Eye (tissue), 1 donor: ENCODE measurements at places on chromosomes 2 and 18.

DNA sequence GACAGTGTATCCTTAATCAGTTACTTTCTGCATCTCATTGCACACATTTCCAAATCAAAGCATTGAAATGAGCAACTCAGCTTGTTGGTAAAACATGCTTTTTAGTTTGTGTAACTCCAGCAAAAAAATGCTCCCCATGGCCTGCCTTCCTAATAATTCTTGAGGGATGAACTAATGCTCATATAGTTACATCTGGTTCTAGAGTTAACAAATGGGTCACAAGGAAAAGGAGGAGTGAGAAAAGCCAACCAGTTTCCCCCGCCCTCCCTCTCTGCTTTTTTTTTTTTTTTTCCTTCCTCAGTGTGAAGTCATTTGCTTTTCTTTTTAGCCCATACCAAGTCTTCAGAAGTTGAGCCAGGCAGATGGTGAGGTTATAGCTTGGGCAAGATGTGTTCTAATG lies 231.7 kb downstream of the MTX2 start:
- no peak for DNase-seq

DNA sequence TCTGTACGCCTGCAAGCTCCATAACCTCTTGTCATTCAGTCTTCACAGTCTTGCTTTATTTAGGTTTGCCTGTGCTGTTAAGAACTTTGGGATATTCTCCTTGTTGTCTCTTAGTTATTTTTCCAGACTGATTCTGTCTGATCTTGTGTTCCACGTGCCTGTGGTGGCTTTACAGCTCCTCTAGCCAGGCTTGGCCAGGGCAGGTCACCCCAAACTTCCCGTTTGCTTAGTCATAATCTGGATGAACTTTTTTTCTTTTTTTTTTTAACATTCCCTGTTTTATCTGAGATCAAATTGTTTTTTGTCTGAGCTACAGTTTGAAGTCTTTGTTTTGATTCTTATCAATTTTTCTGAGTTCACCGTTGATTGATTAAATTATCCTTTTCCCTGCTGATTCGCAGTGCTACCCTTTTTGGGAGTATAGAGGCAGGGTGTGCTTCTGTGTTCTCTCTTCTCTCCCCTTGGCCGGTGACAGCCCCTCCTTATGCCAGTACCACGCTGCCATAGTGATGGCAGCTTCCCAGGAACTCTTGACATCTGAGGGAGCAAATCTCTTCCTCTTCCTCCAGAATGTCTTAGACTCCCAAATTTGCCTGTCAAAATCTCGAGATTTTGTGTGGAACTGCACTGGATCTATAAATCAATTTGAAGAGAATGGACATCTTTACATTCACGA lies 2.5 kb downstream of the SP100 start:
- DNase-seq = no peak

DNA sequence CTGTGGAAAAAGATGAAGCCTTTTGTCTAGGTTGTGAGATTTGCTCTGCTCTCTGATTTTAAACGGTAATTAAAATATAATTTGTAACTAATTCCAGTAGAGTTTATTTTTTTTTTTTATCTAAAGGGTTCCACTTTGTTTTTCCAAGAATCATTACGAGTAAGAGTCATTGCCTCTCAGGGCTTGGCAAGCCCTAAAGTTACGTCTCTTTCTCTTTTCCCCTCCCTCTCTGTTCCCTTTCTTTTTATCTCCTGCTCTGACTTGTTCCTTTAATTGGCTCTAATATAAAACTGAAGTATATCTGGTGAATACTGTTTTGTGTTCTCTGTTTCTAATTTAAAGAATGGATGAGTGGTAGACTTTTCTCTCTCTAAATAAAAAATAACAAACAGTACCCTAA lies 75.8 kb downstream of the CALCRL start:
- DNase-seq = no peak

DNA sequence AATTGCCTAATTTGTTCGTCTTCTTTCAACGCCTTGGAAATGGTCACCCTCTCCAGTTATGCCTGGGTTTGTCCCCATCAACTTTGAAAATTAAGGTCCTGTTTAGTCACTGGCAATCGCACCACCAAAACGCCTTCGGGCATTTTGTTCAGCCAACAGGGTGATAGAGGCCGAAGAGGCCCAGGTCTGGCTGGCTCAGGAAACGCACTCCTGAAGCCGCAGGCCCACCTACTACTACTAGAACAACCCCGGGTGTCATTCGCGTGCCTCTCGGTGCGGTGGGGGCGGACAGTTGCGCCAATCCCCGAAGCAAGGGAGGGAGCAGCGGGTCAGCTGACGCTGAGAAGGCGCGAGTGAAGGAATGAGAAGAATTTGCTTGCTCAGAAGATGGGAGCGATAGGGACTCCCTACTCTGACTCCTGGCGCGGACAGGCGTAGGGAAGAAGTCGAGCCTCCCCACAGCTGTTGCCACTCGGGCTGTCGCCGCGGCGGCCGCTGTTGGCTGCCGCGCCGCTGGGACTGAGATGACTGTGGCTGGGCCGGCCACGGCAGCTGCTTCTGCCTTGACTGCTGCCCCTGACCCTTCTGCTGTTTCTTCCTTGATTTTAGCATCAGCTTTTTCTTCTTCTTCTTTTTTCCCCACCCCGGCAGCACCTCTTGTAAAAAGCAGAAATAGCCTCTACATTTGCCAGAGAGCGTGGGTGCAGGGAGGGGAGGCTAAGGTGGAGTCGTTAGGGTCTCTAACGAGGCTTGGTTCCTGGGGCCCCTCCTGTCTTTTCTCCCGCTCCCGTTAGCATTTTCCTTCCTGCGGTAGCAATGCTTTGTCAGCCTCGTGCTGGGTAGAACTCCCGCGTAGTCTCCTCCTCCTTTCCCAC lies 387.6 kb downstream of the FIGN start:
- DNase-seq = peak; percentile 89

- no peak for DNase-seq
These were observed 55.5 kb downstream of the SEPTIN10 start for GRCh38 chr2:109558076-109558882.

- DNase-seq = peak; percentile 94
These were observed 9.0 kb downstream of the SERTAD2 start for GRCh38 chr2:64644458-64645382.

GRCh38 chr2:228689053-228689452 lies 507.6 kb upstream of the SPHKAP start:
- DNase-seq = peak; percentile 86

- no peak for DNase-seq
These were observed 63.5 kb downstream of the CYB5A start for GRCh38 chr18:74228312-74228711.

DNA sequence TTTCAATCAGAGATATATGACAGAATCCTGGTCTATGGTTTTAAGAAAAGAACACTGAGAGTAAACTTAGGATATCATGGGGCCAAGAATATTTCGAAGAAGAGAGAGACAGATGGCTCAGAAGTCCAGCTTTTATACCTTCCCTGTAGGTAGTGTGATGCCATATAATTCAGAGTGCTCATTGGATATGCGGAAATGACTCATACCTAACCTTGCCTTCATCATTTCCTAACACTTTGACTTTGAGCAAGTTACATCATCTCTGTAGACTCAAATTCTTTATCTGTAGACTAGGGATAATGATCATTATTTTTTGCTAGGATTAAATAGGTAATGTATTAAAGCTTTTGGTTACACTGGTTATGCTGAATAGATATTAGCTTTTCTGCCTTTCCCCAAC lies 461.6 kb upstream of the CNTNAP5 start:
- DNase-seq = no peak

DNA sequence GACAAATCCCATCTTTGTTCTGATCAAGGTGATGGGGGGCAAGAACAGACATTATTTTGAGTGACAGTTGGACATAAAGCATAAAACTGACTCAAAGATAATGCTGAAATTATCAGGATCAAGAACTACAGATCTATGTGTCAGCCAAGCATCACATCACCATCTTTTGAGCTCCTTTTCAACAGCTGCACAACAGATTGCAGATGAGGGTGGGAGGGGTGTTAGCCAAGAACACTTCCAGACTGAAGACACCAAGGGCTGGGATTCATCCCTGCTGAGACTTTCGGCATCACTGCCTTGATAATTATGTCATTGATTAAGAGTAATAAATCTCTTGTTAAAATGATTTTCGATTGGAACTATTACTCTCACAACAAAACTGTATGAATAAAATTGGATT lies 191.5 kb upstream of the NETO1 start:
- DNase-seq = peak; percentile 33

DNA sequence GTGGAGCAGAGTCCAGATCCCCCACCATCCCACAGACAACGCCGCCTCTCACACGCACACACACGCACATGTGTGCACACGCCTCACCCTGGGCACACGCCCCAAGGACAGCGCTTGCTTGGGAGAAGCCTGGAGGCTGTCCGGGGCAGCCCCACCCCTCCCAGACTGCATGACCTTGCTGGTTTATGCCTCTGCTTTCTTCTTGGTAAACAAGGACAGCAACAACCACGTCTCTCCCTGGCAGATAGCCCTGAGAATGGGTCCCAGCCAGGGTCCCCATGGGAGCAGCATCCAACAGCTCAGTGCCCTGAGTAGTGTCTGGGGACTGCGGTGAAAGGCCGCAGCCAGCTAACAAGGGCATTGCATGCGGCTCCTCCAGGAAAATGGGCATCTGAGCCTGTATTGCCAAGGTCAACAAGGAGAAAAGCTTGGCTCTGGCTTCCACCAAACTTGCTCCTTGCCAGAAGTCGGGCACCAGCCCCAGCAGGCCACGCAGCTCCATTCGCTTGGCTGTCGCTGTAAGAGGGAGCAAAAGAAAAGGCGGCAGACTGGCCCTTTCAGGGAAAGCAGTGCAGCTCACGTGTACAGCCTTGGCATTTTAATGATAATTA lies 234.6 kb downstream of the EIPR1 start:
- no peak for DNase-seq

GRCh38 chr2:104432401-104432800 lies 421.5 kb upstream of the POU3F3 start:
- DNase-seq = no peak

DNA sequence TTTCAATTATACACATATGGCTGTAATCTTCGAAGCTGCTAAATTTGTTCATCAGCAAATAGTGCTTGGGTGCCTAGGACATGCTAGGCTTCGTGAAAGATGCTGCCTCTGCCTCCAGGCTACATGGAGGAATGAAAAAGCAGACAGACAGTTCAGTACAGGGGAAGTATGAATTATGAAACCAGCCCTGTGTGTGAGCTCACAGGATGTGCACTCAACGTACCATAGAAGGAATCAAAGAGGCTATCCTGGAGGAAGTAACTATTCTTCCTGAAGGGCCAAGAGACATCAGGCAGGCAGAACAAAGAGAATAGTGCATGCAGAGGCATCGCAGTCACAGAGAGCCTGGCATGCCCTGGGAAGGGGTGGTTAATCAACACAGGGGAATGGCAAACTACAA lies 61.4 kb downstream of the DYM start:
- DNase-seq = no peak

DNA sequence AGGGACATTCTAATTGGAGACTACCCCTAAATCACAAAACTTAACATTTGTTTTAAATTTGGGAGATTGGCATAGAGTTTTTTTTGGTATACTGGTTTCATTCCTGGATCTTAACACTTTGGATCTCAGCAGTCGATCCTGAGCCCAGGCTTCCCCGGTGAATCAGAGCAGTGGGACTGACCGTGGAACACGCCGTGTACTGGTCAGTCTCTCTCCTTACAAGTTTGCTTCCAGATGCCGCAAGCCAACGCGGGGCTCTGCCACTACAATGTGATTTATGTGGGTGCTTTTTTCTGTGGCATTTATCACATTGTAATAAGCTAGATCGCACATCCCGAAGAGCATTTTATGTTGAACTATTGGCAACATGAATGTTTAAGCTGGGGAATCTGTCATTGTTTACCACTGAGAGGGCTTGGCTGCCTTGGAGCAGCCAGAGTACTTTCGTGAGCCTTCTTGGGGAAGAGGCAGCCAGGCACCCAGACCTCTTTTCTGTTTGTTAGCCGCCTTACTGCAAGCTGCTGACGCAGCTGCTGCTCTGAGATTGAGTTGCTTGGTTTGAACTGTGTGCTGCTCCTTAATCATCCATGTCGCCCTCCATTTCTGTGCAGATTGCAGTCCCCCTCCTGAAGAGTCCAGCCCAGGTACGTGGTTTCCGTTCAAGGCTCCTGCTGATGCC lies 49.3 kb downstream of the COA5 start:
- no peak for DNase-seq

- no peak for DNase-seq
These were observed 91.3 kb downstream of the MEIS1 start for GRCh38 chr2:66526180-66526579.

GRCh38 chr2:226963528-226963927 lies 127.7 kb downstream of the RHBDD1 start:
- no peak for DNase-seq

- no peak for DNase-seq
These were observed 225.7 kb upstream of the TNP1 start for GRCh38 chr2:217085543-217085942.

- no peak for DNase-seq
These were observed 85.6 kb downstream of the DOCK10 start for GRCh38 chr2:224956706-224957105.

GRCh38 chr2:85210511-85210910 lies 77.3 kb downstream of the TCF7L1 start:
- no peak for DNase-seq

DNA sequence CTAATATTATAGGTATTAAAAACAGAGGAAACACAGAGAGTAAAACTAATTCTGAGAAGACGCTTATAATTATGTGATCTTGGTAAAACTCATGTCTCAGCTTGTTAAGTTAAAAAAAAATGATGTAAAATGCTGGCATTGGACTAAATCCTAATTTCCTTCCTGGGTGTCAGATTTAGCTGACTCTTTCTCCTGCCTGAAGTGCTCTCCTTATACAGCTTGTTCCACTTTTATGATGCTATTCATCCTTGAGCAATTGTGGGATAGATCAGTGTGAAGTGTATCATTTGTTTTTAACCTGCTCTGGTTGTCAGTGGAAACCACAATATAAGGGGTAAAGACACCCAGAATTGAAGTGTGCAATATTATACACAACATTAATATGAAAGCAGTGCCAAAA lies 84.9 kb downstream of the EFEMP1 start:
- no peak for DNase-seq

GRCh38 chr2:1739322-1739957 lies 4.9 kb downstream of the PXDN start:
- DNase-seq = no peak

- DNase-seq = no peak
These were observed 74.3 kb downstream of the SNTG2 start for GRCh38 chr2:1024981-1025380.

DNA sequence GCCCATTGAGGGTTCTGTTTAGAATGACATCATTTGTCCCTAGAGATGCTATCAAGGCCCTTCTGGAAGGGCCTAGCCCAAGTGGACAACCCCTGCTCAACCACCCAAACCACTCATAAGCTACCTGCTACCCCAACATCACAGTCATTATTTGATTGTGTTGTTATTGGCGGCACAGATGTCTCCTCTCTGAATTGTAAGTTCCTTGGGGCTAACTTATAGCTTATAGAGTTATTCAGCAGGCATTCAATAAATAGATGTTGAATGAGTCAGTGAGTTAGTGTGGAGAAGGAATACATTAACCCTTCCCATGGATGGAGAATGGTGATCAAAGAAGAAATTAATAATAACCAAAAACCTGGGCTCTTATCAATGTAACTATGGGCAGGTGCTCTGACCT lies 80.0 kb downstream of the ACAA2 start:
- DNase-seq = no peak

- no peak for DNase-seq
These were observed 42.5 kb downstream of the DCDC2C start for GRCh38 chr2:3745920-3746319.

GRCh38 chr2:32200814-32201213 lies 35.1 kb downstream of the SLC30A6 start:
- no peak for DNase-seq
